ENCODE measurements at places on chromosomes 2 and 18. TPM values are rescaled to one million over a fixed set of nuclear protein-coding genes. Genes with fewer than 3 reads are reported as not detected.

Gene C1QL2
- not detected for total RNA-seq

Gene PDE1A
- not detected for total RNA-seq

Gene CYS1
- 0.10 TPM for total RNA-seq

Gene RTTN
- 42.0 TPM for total RNA-seq

Gene PROKR1
- under 0.01 TPM for total RNA-seq

Gene SNTG2
- 1.5 TPM for total RNA-seq

Gene TGFBRAP1
- 21.5 TPM for total RNA-seq

Gene ADD2
- total RNA-seq = 2.4 TPM

Gene EMILIN1
- 0.63 TPM for total RNA-seq

Gene CPLX4
- 0.10 TPM for total RNA-seq

Gene BOLL
- total RNA-seq = 0.10 TPM

Gene ZBTB7C
- not detected for total RNA-seq

Gene ITGB6
- total RNA-seq = not detected
